ENCODE measurements at places on chromosomes 12 and 14. TPM values are rescaled to one million over a fixed set of nuclear protein-coding genes. Genes with fewer than 3 reads are reported as not detected.

The CCDC85C gene
- total RNA-seq = 43.8 TPM

The ANKS1B gene
- total RNA-seq = not detected

DNA sequence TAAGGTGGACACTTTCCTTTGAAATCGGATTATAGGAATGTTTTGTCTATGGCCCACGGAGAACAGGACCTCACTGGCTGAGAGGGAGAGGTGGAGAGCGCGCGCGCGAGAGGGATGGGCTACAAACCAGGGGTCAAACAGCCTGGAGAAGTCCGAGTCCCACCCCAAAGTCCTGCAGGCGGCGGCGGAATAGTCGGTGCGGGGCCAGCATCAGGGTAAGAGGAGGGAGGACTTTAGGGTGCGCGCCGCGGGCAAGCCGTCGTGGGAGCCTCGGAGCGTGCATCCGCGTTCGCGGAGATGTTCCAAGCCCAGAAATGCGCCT is 3.3 kb upstream of the HOXC8 start:
- H3K4me3 ChIP-seq = no peak overlapping the region
- H3K4me1 ChIP-seq = peaks cover 25% of the 10 kb centered on the region
- no peaks in the 10 kb centered on the region for H3K36me3 ChIP-seq
- DNase-seq = no peak

GRCh38 chr14:102775855-102776760 is 1.1 kb upstream of the TRAF3 start:
- peaks cover 67% of the 10 kb centered on the region for H3K4me1 ChIP-seq
- H3K27ac ChIP-seq = peak overlapping the region; percentile 58
- no peaks in the 10 kb centered on the region for H3K27me3 ChIP-seq
- H3K36me3 ChIP-seq = no peaks in the 10 kb centered on the region
- H3K4me3 ChIP-seq = peak overlapping the region; percentile 49

DNA sequence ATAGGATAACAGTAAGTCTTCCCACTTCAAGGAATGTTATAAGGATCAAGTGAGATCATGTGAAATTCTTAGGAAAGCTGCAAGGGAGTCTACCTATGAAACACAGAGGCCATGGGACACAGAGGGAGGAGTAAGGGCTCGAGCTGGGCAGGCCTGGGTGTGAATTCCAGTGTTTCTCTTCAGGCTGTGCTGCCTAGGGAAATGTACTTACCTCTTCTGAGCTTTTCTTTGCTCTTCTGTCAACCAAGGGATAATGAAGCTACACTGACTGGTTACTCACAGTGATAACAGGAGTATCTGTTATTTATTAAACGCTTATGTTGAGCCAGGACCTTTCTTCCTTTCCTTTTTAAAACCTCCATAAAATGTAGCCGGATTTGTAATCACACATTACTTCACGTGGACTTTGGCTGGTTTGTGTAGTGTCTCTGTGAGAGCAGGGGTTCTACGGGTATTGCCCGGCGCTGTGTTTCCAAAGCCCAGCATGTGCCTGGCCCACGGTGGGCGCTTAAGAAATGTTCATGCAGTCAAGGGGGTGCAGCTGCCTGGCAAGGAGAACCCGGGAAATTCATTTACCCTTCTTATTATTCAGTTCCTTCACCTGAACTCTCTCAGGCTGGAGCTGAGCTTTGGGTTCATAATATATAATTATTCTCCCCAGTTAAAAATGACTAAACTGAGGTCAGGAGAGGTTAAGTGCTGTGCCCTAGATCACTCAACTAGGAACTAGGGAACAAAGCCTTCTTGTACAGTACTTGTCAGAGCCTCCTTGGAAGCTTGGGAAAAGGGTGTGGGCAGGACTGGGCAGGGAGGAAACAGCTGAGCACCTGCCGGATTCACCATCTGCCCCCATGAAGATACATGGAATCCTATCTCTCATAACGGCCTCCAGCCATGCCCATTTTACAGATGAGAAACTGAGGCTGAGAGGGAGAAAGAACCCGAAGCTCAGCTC is 214.2 kb downstream of the CACNA1C start:
- peaks cover 30% of the 10 kb centered on the region for H3K4me1 ChIP-seq
- H3K4me3 ChIP-seq = peak overlapping the region; percentile 20
- peak; percentile 56 for DNase-seq
- no peaks in the 10 kb centered on the region for H3K36me3 ChIP-seq

GRCh38 chr12:108182096-108182495 is 53.0 kb downstream of the WSCD2 start:
- no peak for DNase-seq
- H3K36me3 ChIP-seq = no peaks in the 10 kb centered on the region
- no peak overlapping the region for H3K4me3 ChIP-seq
- H3K4me1 ChIP-seq = peaks cover 10% of the 10 kb centered on the region

- no peaks in the 10 kb centered on the region for H3K27me3 ChIP-seq
- H3K4me3 ChIP-seq = no peak overlapping the region
- DNase-seq = no peak
- H3K27ac ChIP-seq = no peak overlapping the region
Measured at GRCh38 chr12:79200176-79200575, 335.6 kb downstream of the SYT1 start.

The CDCA4 gene
- total RNA-seq = 42.1 TPM

GRCh38 chr14:51370758-51371386 is 130.8 kb downstream of the TMX1 start:
- H3K36me3 ChIP-seq = no peaks in the 10 kb centered on the region
- H3K27me3 ChIP-seq = no peaks in the 10 kb centered on the region
- no peak overlapping the region for H3K27ac ChIP-seq
- no peak overlapping the region for H3K4me3 ChIP-seq
- no peak for DNase-seq

The CYP27B1 gene
- 0.97 TPM for total RNA-seq

DNA sequence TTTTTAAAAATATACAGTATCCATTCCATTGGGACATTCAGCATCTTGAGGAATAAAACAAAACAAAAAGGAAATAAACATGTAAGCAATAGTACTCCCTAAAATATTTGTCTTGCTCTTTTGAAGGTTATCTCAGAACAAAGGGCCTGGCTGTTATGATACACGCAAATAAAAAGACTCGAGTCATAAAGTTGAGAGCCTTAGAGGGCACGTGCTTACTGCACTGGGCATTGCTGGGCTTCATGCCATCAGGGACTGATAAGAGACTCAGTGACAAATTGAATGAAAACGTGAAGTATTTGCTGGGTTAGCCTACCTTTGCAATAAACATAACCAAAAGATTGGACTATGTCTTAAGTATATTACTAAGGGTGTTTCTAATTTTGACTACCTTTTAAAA is 118.9 kb downstream of the SLC35F4 start:
- H3K27me3 ChIP-seq = no peaks in the 10 kb centered on the region
- no peaks in the 10 kb centered on the region for H3K36me3 ChIP-seq
- H3K4me1 ChIP-seq = no peaks in the 10 kb centered on the region

DNA sequence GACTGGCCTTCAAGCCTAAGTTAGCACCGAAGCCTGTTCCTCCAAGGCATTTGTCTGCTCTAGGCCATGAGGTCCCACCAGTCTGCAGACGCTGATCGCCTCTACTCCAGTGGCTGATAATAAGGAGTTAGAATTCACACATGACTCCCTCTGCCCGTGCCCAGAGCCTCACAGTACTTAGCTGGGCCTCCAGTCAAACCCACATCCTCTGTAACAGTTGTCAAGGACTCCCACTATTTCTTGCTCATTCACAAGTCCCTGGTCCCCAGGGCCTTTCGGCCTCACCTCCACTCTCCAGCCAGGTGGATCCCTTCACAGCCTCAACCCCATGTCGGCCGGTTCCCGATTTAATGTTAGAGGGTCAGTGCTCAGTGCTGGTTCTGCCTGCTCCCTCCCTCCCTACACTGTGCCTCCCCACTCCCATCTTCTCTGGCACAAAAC is 6.3 kb upstream of the KRT5 start:
- no peak for DNase-seq
- H3K4me1 ChIP-seq = no peaks in the 10 kb centered on the region
- no peaks in the 10 kb centered on the region for H3K36me3 ChIP-seq
- H3K27ac ChIP-seq = no peak overlapping the region

DNA sequence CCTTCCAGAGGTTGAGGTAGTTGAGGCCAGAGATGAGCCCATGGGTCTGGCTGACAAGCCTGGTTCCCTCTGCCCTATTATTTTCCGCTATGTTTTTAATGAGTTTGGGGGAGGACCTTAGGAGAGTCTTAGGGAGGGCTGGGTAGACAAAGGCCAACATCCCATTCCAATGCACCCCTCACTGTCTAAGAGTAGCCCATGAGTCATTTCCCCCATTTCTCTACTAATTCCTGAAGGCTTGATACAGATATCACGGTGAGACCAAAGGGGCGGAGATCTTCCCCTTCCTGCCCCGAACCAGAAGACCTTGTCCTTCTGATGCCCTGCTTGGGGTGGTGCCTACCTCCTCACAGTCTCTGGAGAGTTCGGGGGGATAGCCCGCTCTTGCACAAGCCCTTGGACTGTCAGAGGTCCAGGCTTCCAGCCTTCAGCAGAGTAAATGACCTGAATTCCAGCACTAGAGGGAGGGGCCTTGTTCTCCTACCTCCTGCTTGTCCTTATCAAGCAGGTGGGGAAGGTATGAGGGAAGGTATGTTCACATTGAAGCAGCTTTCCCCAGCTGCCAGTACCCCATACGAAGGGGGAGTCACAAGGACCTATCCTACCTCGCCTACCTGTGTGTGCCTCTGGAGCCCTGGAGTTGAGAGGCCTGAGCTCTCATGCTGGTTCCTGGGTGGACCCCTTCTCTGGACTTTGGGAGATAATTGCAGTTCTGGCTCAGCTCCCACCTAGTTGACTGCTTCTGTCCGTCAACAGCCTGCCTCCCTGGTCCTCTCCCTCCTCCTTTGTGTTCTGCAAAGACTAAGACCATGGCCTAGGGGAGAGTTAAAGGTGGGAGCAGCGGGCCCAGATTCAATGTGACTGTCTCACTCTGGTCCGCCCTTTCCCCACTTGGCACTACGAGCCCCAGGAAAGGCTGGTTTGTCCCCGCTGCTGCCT is 3.7 kb downstream of the PSMB11 start:
- no peaks in the 10 kb centered on the region for H3K36me3 ChIP-seq
- no peak overlapping the region for H3K4me3 ChIP-seq
- H3K4me1 ChIP-seq = peaks cover 14% of the 10 kb centered on the region
- H3K27me3 ChIP-seq = peaks cover 35% of the 10 kb centered on the region
- no peak overlapping the region for H3K27ac ChIP-seq

DNA sequence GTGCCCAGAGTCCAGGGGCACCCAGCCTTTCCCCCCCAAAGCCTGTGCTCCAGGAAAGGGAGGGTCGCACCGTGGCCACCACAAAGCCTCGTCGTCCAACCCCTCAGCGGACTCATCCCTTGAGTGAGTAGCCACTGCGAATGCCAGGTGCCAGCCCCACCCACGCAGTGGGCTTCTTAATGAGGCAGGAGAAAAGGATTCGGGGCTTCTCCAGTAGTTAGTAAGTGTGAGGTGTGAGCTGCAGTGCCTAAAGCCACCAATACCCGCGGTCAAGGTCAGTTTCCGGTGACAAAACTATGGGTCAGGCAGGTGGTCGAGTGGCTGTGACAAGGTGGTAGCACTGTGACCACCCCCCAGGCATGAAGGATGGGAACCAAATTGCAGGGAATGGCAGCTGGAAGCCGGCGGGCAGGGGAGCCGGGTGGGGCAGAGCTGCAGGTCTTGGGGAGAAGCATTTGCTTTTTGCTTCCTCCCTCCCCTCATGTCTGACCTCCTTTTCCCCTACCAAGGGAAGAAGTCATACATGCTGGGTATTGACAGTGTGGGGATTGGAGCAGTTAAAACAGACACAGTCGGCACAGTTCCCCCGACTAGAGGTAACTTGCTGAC is 8.0 kb downstream of the RAN start:
- DNase-seq = no peak
- no peak overlapping the region for H3K27ac ChIP-seq
- H3K4me1 ChIP-seq = peaks cover 54% of the 10 kb centered on the region
- peaks cover 9% of the 10 kb centered on the region for H3K27me3 ChIP-seq

DNA sequence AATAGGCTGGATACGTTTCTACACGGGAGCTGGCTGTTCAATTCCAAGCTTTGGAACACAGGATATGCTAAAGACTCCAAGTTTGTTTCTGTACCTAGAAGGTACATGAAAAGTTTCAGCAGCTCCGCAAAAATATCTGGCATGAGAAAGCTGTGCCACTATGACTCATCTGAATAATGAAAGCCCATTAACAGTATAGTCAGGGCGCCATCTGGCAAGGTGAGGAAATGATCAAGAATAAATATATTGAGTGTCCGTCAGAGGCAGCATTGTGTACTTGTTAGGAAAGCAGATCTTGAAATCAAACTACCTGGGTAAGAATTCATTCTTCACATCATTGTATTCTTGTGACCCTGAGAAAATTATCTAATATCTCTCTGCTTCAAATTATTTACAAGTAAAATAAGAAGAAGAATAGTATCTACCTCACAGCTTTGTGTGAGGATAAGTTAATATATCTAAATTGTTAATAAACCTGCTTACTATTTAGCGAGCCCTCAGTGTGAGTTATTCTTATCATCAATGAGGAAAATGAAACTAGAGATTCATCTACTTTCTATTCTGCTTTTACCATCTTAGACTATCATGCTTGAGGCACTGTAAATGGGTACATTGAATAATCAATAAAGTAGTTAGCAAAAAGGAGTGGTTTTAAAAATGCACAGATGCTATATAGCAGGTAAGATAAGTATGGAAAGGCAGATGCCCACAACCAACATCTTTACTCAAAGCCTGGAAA is 53.5 kb downstream of the FSCB start:
- H3K4me1 ChIP-seq = peaks cover 20% of the 10 kb centered on the region
- H3K36me3 ChIP-seq = no peaks in the 10 kb centered on the region
- H3K4me3 ChIP-seq = no peak overlapping the region
- no peaks in the 10 kb centered on the region for H3K27me3 ChIP-seq

DNA sequence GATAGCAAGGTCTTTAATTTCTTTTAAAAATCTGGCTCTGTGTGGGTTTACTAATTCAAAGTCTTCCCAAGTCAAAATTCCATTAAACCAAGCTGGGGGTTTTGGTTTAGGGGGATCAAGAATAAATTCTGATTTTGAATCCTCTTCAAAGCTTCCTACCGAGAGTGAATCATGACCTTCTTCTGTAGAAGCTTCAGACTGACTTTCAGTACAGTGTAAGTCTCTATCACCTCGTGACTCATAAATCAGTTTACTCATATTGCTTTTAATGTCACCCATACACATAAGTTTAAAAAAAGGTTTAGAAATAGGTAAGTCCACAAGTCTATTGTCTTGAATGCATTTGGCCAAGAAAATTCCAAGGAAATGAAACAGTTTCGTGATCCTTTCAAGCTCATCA is 80.6 kb upstream of the STRN3 start:
- H3K4me1 ChIP-seq = no peaks in the 10 kb centered on the region
- H3K36me3 ChIP-seq = peaks cover 43% of the 10 kb centered on the region
- H3K4me3 ChIP-seq = no peak overlapping the region

GRCh38 chr12:51759695-51760094 is 88.8 kb downstream of the FIGNL2 start:
- H3K4me3 ChIP-seq = no peak overlapping the region
- H3K27ac ChIP-seq = no peak overlapping the region
- DNase-seq = no peak
- no peaks in the 10 kb centered on the region for H3K36me3 ChIP-seq
- no peaks in the 10 kb centered on the region for H3K27me3 ChIP-seq

The MGP gene
- not detected for total RNA-seq

The MANSC1 gene
- total RNA-seq = 4.4 TPM

- H3K4me3 ChIP-seq = no peak overlapping the region
- H3K4me1 ChIP-seq = peaks cover 91% of the 10 kb centered on the region
- peak overlapping the region; percentile 40 for H3K27ac ChIP-seq
- H3K27me3 ChIP-seq = no peaks in the 10 kb centered on the region
Measured at GRCh38 chr14:68755016-68755353, 37.9 kb downstream of the ZFP36L1 start.

GRCh38 chr12:97967831-97968230 is 505.2 kb downstream of the RMST start:
- H3K27ac ChIP-seq = no peak overlapping the region
- DNase-seq = no peak
- no peaks in the 10 kb centered on the region for H3K4me1 ChIP-seq
- no peaks in the 10 kb centered on the region for H3K27me3 ChIP-seq

- no peaks in the 10 kb centered on the region for H3K36me3 ChIP-seq
- DNase-seq = no peak
- no peak overlapping the region for H3K4me3 ChIP-seq
- H3K27me3 ChIP-seq = no peaks in the 10 kb centered on the region
Measured at GRCh38 chr14:100755649-100756048, 29.0 kb downstream of the DLK1 start.

Data from HepG2 (cell line).